ENCODE measurements at places on chromosomes 7 and 10.

GRCh38 chr7:116665332-116665996 is 6.5 kb upstream of the MET start:
- DNase-seq = no peak

DNA sequence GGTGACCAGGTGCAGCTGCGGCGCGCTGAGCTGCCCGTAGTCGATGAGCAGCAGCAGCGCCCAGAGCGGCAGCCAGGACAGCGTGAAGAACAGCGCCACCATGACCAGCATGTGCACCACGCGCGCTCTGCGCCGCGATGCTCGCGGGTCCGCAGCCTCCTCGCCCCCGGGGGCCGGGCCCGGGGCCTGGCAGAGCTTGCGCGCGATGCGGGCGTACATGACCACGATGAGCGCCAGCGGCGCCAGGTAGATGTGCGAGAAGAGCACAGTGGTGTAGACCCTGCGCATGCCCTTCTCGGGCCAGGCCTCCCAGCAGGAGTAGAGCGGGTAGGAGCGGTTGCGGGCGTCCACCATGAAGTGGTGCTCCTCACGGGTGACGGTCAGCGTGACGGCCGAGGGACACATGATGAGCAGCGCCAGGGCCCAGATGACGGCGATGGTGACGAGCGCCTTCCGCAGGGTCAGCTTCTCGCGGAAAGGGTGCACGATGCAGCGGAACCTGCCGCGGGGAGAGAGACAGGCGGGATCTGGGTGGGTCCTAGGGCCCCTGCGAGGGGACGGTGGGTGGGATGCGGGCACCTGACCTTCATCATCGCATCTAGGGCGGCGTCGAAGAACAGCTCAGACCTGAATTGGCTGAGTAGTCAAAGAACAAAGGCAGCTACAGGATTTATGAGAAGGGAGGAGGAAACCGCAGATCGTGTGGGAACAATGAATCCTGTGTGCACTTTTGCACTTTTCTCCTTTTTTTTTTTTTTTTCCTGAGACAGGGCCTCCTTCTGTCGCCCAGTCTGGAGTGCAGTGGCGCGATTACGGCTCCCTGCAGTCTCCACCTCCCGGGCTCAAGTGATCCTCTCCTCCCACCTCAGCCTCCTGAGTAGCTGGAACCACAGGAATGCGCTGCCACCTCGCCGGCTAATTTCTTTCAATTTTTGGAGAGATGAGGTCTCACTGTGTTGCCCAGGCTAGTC is 22.4 kb upstream of the PPA1 start:
- DNase-seq = no peak

DNA sequence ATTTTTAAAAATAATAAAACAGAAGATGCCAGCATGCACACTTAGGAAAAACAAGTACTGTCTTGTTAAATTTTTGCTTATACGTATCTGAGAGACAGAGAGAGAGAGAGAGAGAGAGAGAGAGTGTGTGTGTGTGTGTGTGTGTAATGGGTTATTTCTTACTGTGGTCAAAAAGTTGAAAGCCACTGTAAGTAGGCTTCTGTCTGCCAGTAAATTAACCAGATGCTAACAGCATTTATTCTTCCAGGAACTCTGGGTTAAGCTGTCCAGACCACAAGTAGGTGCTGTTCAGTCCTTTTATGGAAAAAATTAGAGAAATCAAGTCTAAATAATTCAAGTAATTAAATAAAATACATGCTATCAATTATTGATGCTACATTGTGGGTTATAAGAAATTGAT is 39.7 kb downstream of the RNF32 start:
- no peak for DNase-seq

- DNase-seq = no peak
Measured at GRCh38 chr7:29547421-29547820, 16.2 kb upstream of the PRR15 start.

DNA sequence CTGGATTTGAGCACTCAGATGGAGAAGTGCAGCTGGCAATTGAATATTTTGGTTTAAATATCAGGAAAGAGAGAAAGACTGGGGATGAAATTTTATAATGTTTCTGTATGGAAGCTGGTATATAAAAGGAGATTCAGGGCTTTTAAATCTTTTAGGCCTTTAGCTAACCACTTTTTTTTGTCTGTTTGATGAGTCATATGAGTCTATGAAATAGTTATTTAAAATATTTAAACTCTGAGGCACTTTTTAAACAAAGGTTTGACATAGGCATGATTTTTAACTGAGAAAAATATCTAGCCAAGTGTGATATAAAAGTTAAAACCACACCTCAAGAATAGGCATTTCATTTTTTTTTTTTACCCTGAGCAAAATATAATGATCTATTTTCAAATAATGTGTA is 944.3 kb downstream of the GATA3 start:
- no peak for DNase-seq

GRCh38 chr10:86700851-86701617 is 32.7 kb downstream of the LDB3 start:
- DNase-seq = no peak

DNA sequence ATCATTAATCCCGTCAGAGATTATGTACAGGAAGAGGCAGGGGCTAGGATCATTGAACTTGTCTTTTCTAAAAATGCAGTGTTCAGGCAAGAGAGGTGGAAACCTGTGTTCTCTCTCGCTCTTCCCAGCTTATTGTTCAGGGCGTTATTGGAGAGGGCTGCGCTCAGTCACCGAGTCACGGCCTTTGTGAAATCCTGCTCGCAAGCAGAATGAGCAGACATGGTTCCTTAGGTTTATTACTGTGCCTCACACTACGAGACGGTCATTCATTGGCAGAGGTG is 631 bp upstream of the PRKRIP1 start:
- no peak for DNase-seq

DNA sequence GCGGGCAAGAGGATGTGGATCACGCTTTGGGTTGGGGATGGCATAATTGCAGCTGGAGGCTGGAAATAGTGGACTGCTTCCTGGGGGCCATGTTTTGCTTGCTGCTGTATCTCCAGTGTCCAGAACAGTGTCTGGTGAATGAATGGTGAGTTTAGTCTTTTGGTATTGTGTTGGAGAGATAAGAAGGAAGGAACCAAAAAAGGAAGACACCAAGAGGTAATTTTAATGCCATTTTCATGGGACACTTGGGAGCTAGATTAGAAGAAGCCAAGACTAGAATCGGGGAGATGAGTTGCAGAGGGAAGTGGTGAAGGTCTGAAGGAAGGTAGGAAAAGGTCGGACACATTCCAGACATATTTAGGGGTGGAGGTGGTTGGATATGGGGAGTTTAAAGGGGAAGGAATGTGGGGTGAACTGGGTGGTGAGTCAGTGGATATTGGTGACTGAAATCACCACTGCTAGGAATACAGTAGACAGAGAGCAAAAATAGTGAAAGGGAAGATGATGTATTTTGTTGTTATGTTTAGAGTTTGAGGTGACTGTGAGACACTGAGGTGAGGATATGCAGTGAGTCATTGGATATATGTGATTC is 76.7 kb downstream of the CCNY start:
- no peak for DNase-seq

GRCh38 chr7:35261476-35262285 is 7.8 kb upstream of the TBX20 start:
- DNase-seq = no peak

DNA sequence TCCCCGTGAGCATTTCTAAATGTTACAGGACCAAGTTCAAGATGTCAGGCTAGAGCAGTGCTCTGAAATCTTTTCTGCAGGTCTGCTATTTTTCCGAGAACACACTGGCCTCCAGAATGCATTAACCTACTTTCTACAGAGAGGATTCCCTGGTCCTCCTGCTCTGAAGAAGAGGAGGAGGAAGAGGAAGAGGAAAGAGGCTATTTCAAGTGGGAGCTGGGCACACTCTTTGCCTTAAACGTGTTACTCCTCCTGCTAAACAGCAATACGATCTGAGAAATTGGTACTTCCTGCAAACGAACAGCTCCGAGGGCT is 157.4 kb downstream of the FRMD4A start:
- no peak for DNase-seq

DNA sequence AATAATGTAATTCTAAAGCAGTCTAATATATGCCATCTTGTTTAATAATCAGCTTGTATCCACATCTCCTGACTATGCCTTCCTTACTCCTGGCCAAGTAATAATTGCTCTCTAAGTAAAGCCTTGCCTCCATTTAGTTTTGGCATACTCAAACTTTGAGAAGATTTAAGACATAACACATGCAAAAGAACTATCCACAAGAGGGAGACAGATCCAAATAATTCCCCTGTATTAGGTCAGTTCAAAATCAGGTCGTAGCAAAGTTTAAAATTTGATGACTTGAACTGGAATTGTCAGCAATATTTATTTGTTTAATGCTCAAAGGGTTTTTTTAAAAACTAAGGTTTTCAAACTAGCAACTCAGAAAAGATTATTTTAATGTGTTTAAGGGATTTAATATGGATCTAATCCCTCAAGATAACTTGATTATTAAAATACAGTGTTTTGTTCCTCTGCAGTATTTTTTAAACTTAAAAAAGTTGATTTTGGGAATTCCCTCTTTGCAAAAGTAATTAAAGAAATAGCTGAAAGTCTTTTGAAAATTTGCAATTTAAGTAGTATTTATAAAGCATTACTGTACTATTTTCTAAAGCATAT is 95.3 kb downstream of the HDAC9 start:
- DNase-seq = no peak

DNA sequence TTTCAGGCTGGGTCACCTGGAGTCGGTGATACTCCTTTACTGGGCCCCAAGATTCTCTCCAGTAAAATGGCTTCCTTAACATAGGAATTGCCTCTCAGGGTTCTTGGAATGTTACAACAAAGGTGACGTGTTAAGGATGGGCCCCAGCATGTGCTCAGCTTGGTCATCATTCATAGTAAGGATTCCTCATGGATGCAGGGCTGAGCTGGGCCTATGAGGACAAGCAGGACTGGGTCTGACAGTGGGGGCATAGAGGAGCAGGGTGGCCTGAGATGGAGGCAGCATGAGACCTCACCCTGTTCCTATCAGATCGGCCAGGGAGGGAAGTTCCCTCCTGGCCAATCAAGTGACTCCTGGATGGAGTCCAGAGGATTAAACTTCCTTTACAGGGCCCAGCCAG is 12.8 kb upstream of the MBL2 start:
- DNase-seq = no peak

DNA sequence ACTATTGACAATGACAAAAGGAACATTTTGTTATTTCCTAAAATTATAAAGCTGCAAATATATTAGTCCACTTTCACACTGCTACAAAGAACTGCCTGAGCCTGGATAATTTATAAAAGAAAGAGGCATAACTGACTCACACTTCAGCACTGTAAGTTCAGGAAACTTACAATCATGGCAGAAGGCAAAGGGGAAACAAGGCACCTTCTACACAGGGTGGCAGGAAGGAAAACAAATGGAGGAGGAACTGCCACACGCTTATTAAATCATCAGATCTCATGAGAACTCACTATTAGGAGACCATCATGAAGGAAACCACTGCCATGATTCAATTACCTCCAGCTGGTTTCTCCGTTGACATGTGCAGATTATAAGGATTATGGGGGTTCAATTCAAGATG is 203.1 kb downstream of the TPK1 start:
- no peak for DNase-seq

- DNase-seq = no peak
Measured at GRCh38 chr10:15518250-15518649, 147.2 kb upstream of the FAM171A1 start.

GRCh38 chr7:6227294-6227846 is 45.1 kb downstream of the CYTH3 start:
- DNase-seq = no peak

DNA sequence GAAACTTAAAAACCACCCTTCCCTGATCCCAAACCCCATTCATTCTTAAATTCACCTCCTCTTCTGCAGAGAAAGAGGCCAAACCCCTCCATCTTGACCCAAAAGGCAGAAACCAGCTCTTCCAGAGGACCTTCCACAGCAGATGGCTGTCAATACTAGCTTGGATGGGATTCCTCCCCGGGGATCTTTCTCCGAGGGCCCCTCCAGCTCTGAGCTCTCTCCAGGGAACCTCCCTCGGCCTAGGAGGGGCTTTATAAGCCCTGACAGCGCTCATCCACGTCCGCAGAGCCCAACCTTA is 5.4 kb downstream of the TNRC18 start:
- DNase-seq = no peak

DNA sequence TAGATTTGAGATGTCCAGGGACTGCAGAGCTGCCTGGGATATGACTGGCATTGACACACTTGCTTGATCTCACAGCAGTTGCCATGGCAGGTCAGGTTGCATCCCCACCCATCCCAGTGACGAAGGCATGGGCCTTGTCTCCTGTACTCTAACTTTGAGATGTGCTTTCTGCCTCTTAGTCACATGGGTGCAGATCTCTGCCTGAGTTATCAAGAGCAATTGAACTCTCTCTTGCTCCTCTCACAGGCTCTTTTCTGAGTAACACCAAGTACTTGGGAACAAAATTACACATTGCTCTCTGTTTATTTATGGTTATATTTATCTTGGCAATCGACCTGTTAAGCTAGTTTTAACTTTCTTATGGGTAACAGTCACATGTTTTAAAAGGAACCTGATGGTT is 237.3 kb downstream of the NSUN6 start:
- DNase-seq = no peak

DNA sequence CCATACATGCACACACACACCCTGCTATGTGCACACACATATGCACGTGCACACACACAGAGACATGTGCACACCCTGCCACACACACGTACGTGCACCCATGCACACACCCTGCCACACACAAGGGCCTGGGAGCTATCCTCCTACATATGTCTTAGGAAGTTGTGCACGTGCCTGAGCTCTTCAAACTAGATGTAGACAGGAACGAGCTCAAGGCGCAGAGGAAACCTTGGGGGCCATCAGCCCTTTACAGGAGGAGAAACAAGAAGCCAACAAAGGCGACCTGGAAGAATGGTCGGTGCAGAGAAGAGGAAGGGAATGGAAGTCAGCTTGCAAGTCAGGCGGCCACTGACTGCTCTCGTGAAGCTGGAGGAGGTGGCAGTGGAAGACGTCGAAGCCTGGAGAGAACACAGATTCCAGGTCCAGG is 58.7 kb downstream of the AOC1 start:
- DNase-seq = no peak

DNA sequence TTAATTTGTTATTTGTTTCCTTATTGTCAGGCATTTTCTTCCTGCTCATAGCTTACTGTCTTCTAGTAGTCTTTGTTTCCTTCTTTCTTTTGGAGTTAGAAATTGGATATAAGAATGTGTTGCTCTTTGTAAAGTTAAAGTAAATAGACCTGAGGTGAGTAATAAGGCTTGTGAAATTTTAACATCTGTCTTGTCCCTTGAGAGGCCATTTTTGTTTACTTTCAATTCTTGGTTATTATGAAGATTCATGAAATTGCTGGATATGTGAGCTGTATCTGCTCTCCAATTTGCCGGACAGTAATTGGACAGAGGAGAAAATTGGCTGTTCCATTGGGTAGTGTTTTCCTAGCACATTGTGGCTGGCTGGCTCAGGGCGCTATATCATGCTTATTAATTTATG is 260.7 kb downstream of the EXOC4 start:
- no peak for DNase-seq

DNA sequence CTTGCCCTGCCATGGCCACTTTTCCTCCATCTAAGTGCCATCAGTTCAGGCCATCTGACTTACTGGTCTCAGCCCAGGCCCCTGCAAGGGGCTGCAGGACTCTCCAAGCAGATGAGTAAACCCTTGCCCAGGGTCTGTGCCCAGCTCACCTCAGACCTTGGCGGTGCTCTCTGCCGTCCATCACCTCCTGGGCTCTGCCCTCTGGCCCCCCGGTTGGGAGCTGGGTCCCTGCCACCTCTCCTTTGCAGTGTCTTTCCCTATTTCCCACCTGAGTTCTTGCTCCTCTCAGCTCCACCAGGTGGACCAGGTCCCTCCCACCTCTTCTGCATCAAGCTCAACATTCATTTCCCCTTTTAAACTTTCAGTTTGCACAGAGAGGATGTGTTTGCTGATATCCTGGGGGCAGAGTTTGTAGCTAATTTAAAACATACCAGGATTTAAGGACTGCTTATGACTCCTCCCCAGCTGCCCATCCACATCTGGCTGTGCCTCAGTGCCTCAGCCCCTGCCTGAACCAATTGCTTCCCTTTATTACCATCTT is 135.5 kb downstream of the SLIT1 start:
- DNase-seq = no peak

All from stimulated activated CD4-positive, alpha-beta T cell treated with anti-CD3 and anti-CD28 coated beads, Interleukin-12 subunit alpha, Interleukin-12 subunit beta, amount 100 ng/mL, for 4 hours (primary cell).